KBM-7 (cell line): ENCODE measurements at places on chromosomes 12 and 14.

- DNase-seq: no peak
These were observed 1.4 kb downstream of the RNASE13 start for GRCh38 chr14:21033133-21033698.

DNA sequence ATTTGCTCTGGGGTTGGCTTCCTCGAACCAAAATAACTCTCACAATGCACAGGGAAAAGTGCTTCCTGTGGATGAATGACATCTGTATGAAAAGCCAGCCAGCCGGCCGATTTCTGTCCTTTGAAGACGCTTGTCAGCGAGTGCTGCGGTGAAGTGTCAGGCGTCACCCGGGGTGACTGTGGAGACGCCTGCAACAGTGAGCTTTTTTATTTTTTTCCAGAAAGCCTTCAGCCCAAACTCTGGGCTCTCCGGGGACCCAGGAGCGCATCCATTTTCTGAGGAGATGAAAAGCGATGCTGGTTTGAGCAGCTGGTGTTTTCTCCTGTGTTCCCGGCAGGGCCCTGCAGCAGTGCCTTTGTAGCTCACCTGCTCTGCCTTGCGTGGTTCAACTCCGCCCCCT is 147.9 kb upstream of the MYL2 start:
- DNase-seq: no peak

DNA sequence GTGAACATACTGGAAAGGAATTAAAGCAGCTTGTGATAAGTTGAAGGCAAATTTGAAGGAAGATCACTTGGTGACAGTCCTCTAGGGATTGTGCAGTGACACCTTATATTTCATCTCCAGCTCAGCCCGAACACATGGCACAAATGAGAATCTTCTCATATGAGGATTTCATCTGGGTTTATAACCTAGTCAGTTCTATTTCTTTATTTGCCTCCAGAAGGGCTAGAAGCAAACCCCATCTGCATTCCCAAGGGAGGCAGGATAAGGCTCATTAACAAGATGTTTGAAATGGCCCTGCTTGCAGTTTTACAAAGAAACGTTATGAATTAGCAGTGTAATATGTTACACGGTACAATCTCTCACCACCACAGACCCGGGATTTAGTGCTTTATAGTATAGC is 90.7 kb upstream of the KRR1 start:
- no peak for DNase-seq

DNA sequence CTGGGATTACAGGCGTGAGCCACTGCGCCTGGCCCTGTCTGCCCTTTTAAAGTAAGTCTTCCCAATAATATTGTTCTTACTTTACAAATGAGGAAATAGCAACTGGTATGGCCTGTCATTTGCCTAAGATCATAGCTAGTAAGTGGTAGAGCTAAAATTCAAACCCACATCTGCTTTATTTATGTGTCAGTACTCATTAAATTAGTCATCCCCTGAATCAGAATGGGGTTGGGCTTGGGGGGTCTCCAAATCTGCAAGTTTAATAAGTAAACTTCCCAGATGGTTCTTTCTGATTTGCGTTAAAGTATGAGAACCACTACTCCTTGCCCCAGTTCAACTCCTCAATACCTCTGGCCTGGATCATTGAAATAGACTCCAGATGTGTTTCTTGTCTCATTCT is 96.2 kb downstream of the FAR2 start:
- DNase-seq: no peak

DNA sequence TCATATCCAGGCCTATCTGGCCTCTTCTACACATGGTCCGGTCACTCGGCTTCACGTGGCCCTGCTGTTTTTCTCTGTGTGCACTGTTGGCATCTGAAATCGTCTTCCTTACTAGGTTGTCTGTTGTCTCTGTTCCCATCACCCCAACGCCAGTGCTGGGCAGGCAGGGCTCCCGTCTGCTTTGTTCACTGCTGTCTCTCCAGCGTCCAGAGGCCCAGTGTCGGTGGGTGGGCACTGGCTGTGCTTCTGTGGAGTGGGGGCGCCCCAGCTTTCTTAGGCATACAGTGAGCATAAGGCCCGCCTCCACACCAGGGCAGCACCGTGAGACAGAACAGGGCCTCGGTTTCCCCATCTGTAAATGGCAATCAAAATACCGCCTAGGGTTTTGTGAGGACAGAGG is 153.1 kb downstream of the BCL11B start:
- DNase-seq: no peak

GRCh38 chr12:28180786-28181185 is 9.5 kb upstream of the CCDC91 start:
- no peak for DNase-seq

- no peak for DNase-seq
These were observed 172.9 kb upstream of the LRIG3 start for GRCh38 chr12:59093073-59093772.

DNA sequence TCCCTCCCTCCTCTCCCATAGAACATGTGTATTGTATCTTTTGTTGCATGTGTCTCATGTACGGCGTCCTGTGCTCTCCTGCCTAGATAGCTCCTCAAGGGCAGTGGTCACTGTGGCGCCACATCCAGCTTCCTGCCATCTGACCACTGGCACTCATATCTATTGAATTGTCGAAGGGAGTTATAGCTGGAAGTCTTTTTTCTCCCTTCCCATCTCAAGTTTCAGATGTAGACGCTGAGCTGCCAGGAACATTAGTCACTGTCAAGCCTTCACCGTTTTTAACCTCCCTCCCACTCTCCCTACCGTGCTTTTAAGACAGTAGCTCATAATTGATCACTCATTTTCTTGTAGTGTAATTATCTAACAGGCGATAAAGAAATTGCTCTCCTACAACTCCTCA is 33.0 kb downstream of the MTHFD1 start:
- no peak for DNase-seq

GRCh38 chr12:51190820-51191219 is 17.9 kb upstream of the TFCP2 start:
- no peak for DNase-seq

DNA sequence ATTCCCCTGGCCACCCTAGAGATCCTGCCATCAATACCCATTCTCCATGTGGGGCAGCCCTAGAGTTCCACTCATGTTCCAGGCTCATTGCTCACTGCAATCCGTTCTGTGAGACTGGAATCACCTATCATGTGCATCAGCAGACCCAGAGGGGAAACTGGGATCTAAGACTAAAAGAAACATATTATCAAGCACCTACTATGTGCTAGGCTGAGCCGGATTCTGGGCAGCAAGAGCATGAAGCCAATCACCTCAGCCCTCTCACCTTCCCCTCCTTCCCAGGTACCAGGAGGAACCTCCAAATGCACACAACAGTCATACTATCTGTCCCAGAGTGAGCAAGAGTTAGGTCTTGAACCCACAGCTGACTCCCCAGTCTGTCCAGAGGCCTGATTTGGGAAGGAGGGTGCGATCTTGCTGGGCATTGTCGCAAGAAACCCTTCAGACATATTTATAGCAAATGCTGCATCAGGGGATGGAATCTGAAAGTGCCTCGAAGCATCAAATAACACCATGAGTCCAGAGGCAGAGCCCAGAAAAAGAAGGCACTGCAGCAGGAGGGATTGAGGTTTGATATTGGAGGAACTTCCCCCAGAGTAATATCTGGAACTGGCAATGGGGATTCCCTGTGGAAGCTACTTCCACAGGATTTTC is 6.7 kb upstream of the CACNB3 start:
- DNase-seq: no peak

DNA sequence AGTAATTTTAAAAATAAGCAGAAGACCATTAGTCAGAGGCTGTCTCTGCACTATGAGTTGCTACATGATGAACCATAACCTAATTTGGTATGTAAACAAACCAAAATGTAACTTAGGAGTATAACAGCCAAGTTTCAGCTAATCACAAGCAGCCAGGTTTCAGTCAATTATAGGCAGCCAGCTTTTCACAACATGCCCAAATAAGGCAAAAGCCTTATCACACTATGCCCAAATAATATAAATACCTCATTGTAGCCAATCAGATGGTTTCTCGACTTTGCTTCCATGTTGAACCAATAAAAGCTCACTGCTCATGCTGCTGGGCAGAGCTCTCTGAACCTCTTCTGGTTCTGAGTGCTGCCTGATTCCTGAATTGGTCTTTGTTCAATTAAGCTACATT is 38.6 kb downstream of the GARIN6 start:
- DNase-seq: no peak

DNA sequence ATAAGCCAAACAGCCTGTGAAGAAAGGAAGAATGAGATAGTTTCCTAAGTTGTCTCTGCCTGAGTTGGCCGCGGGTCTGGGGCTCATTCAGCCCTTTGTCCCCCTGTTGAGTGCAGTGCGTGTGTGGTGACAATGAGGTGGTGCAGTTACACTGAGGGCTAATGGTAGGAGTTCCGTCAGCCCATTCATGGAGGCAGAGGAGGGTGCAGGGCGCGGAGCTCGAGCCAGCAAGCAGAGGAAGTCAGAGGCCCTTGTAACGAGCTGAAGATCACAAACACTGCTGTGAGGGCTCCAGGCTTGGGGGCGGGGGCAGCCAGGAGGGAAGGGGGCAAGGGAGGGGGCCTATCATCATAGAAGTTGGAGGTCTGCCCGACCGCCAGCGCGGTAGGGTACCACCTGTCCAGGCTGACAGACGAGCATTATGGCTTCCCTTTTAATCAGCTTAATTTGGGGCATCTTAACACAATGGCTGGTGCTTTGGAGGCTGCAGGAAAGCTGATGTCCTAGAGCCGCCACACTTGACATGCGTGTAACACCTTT is 20.5 kb downstream of the CCND2 start:
- DNase-seq: no peak

GRCh38 chr12:57129889-57130288 is 1.6 kb downstream of the LRP1 start:
- DNase-seq: no peak

GRCh38 chr14:103483600-103483999 is 39.0 kb downstream of the CKB start:
- no peak for DNase-seq

DNA sequence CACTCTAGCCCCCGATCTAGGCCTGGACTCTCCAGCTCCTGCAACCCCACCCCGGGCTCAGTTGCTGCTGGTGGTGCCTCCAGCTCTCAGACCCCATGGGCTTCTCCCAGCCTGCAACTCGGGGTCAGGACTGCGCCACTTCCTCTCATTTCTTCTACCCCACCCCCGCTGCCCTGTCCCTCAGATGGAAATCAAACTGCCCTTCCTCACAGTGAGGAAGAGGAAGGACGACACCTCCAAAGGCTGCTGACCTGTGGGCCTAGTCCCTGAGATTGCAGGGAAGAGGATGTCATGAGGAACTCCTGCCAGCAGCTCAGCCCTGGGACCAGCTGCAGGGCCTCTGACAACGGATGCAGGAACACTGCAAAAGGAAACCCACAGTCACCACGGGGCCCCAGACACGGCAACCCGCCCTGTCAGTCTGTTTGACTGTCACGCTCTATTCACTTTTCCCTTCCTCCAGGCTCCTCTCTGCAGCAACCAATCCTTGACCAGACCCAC is 29.3 kb upstream of the PNMA1 start:
- DNase-seq: peak; percentile 98
